ENCODE measurements at places on chromosomes 7 and 10. TPM values are rescaled to one million over a fixed set of nuclear protein-coding genes. Genes with fewer than 3 reads are reported as not detected.

DNA sequence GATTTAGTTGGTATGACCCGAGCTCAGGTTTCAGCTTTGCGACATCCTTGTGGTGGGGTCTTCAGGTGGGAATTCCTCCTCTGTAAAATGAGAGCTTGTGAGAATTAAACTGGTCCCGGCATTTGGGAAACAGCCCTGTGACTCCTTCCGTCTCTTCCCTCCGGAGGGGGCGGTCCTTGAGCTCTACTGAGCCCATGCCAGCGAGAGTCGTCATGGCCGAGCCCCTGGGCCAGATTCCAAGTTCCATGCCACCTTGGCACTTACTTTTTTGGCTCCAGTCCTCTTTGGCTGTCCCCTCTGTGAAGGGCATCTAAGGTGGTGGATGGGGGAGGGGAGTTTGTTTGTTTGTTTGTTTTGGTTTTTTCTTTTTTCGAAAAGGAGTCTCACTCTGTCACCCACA lies 47.6 kb downstream of the GTF2IRD1 start:
- no peak for DNase-seq

DNA sequence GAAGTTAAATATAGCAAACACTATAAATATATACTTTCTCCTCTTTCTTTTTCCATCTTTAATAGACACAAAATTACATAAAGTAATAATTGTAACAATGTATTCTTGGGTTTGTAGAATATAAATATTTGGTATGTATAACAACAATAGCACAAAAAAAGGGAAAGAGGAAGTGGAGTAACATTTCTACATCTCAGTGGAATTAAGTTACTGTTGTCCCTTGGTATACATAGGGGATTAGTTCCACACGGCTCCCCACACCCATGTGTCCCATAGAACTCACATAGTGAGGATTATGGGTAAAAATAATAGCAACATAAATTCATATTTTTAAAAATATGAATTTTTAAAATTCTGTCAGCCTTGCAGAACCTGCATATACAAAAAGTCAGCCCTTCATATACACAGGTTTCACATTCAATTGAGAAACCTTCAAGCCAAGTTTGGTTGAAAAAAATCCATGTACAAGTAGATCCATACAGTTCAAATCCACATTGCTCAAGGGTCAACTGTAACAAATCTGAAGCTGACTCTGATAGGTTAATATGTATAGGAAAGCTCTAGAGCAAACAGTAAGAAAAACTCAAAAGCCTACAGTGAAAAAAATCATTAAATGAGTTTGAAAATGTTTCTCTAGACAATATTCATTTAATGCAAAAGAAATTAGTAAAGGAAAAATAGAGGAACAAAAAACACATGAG lies 92.4 kb downstream of the HYCC1 start:
- no peak for DNase-seq

PNLIP gene
- not detected for polyA plus RNA-seq

GRCh38 chr7:150400008-150400787 lies 21.1 kb downstream of the ZNF775 start:
- DNase-seq, result no peak

DNA sequence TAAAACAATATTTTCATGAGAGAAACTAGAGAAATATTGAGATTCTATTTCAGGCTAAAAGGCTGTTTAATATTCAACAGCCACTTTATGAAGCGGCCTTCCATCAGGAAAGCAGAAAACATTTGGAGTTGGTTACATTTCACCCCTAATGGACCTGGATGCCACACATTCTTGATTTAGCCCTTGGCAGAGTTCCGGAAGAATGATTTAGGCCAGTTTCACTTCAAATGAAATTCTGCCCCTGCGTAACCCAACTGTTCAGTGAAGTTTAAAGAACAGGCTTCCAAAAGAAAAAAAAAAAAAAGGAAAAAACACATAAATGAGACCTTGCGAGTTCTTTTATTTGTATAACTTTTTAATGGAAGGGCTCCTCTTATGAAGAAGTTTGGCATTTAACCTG lies 239.2 kb upstream of the AKR1E2 start:
- DNase-seq, result peak; percentile 66

GRCh38 chr7:26127411-26127810 lies 24.6 kb upstream of the NFE2L3 start:
- DNase-seq, result no peak

DNA sequence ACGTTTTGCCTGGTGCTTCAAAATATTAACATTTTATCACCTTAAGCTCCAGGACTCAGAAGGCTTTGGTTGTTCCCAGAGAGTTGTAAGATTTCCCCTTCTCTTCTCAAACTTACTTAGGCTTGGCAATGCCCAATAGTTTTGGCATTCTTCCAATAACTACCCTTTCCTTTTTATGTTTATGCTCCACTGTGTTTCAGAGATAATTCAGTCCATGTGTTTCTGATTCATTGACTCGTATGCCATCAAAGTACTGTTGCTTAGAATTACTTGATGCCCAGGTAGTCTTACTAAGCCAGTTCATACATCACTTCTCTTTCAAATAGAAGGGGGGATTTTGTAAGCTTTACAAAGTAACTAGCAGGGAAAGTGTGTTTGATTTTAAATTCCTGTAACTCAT lies 66.6 kb downstream of the AGMO start:
- no peak for DNase-seq

GRCh38 chr7:32427769-32428291 lies 62.4 kb downstream of the LSM5 start:
- peak; percentile 84 for DNase-seq

Measured in left kidney (tissue), 8 donors.